ENCODE measurements at places on chromosomes 11 and 22. TPM values are rescaled to one million over a fixed set of nuclear protein-coding genes. Genes with fewer than 3 reads are reported as not detected.

DNA sequence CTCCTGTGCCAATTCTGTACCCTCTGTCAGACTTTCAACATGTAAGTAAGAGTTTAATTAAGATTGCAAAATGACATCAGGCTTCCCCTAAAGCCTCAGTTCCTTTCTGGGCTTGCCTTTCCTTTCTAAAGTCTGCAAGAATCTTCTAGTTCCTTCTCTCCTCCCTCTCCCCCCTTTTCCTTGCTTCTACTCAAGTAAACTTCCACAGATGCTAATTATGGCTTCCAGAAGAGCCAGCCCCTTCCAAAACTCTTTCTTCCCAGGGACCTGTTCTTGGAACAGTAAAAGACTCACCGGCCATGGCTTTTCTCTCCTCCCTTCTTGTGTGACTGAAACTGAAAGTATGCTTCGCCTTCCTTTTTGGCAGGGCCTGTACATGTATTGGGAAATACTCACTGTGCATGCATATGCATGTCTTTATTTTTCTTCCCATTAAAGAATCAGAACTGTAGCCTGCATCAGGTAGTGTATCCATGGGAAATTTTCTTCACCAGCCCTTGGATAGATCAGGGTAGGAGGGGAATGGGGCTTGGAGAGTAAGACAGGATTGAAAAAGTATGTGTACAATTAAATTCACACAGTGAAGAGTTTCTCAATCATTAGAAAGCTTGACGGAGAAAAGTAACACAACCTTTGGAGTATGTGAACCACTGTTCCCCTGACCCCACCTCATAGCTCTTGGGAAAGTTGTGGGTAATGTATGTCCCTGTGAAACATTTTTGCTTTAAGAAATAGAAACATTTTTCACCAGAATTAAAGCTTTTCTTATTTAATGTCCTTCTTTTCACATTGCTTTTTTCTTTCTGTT is at the start of gene CASP1:
Gene CASP1, minus strand, starts transcription at position 332 of the 808 bp plus-strand sequence. Its CDS starts 31 bp downstream, at position 301.
- DNase-seq = peak; percentile 54

DNA sequence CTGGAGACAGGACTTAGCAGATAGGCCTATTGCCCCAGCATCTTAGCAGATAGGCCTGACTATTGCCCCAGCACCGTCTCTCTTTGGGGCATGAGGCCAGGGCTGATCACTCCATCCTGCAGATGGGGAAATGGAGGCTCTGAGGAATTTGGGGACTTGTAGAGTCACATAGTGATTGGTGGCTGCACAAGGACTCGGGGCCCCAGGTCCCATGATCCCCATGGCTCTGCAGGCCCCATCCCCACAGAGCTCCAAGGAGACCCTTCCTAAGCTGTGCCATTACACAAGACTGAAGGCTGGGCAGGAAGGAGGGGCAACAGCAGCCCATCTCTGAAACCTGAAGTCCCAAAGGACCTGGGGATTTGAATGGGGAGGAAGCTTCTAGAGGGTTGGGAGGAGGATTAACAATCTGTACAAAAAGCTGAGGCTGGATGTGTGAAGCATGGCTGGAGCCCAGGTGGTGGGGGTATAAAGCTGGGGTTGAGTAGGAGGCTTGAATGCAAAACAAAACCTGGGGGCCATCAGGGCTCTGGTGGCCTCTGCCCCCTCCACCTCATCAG is 1.6 kb downstream of the ARAP1 start:
- DNase-seq = no peak

GRCh38 chr11:18056561-18057181 is 10.6 kb upstream of the TPH1 start:
- DNase-seq = no peak

DNA sequence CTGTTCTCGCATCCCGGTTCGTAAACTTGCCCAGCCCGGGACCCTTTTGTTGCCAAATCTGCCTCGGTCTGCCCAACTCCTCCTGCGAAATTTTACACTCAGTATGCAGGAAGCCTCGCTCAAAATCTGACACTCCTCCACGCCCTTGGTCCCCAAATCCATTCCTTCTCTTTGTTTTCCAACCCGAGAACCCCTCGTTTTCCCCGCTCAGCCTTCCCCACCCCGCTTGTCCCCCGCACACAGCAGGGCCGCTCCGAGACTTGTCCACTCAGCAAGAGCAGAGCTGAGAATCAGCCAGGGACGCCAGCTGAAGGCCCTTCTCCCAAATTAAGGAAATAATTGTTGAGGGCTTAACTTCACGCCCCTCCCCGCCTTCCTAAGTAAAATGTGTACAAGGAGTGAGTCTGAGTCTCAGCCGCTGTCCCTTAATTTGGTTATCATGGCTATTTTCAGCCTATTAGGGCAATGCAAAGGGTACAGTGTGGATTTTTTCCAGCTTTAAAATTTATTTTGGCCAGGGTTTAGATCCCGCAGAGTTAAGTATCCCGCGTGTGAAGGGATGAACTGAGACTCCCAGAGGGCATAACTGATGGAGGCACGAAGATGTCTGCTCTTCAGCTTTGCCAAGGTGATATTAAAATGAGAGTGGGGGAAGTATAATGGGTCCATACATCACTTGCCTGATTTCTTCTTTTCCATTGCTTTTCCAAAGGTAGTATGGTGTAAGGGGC is 581 bp upstream of the FBXO3 start:
- peak; percentile 51 for DNase-seq

HBG1 gene
- not detected for total RNA-seq

DNA sequence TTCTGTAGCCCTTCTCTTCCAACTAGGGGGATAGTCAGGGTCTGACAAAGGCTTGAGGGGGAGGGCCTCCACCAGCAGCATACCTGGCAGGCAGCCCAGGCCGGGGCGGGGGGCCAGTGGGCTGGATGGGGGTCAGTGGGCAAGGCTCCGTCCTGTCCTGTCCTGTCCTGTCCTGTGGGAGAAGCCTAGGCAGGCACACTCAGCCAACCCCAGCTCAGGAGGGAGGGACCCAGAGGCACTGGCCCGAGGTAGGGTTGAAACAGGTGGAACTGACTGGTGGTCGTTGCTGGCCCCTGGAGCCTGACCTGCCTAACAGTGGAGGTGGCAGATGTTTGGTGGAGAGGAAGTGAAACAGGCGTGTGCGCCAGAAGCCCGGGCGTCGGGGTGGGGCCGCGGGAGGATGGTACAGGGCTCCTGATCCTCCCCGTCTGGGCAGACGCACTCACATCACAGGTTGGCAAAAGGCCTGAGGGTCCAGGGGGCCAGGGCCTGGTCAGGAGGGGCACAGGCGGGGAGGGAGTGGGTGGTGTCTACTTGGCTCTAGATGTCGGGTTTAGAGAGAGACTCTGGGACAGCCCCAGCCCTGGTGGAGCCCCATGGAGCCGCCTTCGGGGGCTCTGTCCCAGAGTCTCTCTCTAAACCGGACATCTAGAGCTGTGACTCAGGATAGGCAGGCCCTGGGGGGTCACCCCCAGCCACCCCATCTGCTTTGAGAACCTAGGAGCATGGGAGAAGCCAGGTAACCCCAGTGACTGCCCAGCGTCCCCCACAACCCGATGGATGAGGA is 32.5 kb upstream of the GRAMD4 start:
- no peak for DNase-seq

NXPE2 gene
- 2.0 TPM for total RNA-seq

DNA sequence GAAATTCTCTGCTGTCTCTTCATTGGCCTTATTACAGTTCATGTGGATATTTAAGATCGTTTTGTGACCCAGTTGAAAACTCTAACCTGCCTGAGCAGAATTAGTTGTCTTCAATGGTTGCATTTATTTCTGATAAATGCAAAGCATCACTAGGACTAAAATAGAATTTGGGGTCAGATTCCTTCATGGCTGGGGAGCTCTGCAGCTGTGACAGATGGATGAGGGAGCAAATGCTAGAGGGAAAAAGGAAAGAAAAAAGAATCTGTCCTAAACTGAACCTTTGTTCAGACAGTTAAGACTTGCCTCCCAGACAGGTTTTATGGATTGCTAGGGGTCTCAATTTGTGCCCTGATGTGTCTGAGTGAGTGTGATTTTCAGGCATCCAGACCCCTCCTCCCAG is 113.0 kb downstream of the SYT9 start:
- DNase-seq = no peak

GRCh38 chr11:14065141-14065540 is 102.6 kb downstream of the SPON1 start:
- no peak for DNase-seq

GRCh38 chr22:41501209-41501608 is 32.3 kb downstream of the ACO2 start:
- peak; percentile 49 for DNase-seq

DNA sequence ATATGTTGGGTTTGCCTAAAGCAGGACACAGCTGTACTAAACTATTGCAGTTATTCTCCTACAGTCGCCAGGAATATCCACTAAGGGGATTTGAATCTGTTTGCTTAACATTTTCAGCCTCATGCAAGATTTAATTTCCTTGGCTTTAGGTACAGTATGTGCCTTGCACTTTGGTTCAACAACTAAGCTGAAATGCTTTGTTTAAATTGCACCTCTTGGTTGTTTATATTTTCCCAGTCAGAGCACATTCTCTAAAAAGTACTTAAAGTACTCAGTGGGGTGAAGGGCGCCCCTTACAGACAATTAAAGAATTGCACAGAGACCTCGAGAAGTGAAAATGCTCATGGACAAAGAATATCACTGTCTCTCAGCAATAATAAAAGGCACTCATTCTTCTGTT is 107.8 kb upstream of the MTNR1B start:
- DNase-seq = no peak

DNA sequence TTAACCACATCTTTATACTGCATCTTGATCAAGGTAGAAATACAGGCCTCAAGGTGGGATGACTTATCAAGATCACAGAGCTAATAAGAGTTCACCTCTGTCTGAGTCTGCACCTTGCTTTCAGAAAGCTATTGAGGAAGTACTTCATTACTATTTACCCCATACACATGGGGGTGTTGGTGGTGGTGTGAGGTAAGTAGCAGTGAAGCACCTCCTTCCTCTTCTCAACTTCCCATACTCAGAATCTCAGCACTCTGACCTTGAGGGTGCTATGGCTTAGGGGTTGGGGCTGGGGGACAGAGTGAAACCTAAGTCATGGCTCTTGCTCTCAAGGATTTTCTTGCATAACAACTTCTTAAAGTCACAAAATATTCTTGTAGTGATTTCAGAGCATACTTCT is 56.9 kb downstream of the ME3 start:
- no peak for DNase-seq

DNA sequence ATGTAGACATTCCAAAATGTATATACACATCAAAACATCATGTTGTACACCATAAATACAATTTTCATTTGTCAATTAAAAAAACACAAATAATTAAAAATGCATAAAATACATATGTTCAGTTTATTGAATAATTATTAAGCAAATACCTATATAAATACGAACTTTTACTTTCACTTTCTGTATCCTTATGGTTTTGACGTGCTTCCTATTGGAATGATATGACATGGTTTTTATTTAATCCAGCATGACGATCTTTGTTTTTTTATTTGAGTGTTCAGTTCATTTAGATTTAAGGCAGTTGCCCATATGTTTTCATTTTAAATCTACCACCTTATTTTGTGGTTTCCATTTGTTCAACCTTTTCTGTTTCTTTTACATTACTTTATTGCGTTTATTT is 198.3 kb upstream of the PLET1 start:
- DNase-seq = no peak

- DNase-seq = no peak
These were observed 122.2 kb downstream of the ST3GAL4 start for GRCh38 chr11:126477535-126478305.

DNA sequence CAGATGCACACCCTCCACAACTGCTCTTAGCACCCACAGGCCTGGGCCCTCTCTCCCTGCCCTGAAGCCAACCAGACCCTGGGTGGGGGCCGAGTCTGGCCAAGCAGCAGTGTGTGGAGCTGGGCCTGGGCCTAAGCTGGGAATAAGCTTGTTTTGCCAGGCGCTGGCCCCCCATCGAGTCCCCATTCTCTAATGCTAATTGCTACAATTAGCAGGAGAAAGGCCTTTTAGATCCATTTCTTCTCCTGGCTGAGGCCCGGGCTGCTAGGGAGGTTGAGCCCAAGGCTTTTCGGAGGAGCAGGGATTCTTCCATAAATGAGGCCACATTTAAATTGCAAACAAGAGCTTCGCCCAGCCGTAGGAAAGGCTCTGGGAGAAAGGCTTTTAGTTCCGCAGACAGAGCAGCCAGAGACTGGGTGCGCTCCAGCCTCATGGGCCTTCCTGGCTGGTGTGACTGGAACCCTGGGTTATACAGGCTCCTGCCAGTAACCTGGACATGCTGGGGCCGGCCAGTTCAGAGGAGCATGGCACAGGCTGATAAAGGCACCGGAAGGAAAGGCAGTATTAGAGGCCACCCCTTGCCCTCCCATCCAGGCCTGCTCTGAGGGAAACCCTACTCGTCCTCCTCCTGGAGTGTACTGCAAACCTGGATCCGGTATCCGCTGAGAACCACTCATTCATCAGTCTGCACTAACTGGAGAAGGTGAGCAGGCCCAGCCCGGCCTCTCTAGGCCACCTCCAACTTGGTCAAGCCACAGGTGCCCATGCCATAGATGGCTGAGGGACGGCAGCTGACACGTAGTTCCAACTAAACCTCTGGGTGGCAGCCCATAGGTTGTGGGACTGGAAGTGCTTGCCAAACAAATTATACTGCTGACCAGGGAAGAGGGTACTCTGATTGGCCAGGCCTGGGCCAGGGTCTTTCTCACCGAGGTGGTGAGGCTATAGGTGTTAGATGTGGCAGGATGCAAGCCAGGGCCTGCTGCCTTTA is 6.2 kb downstream of the KCNQ1OT1 start:
- no peak for DNase-seq

DNA sequence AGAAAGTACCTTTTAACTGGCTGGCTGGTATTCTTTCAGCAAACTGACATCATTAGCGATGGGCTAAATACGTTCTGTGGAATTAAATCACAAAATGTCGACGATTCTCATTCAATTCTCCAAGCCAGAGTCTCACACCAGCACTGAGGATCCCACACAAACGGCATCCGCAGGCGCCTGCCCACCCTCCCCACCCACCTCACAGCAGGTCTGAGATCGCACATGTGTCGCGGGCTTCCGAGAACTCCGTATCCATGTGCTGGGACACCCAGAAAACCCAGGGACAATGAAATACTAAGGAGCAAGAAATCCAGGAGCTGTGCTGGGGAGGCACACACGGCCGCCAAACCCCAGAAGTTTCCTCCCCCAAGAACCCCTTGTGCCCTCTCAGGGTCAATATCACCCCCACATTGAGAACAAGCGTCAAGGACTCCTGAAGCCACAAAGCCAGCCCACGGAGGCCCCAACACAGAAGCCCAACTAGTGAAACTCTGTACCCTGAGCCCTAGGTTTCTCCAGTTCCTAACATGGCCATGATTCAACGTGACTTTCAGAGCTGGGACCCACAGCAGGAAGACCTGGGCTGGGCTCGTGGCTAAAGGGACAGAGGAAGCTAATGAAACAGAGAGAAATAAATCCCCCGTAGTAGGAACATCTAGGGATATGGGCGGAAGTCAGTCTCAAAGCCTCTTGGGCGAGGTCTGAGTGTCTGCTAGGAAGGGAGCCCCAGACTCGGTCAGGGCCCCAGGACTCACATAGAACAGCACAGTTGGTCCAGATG is 8.0 kb downstream of the TOLLIP start:
- peak; percentile 14 for DNase-seq

- DNase-seq = peak; percentile 42
These were observed 31.8 kb downstream of the GLB1L2 start for GRCh38 chr11:134363592-134363991.

Data from testis (tissue), 5 donors.